Central memory CD8-positive, alpha-beta T cell (primary cell): ENCODE measurements at places on chromosomes 7 and 10.

- no peak for DNase-seq
Measured at GRCh38 chr10:73743327-73743904, 756 bp upstream of the SEC24C start.

DNA sequence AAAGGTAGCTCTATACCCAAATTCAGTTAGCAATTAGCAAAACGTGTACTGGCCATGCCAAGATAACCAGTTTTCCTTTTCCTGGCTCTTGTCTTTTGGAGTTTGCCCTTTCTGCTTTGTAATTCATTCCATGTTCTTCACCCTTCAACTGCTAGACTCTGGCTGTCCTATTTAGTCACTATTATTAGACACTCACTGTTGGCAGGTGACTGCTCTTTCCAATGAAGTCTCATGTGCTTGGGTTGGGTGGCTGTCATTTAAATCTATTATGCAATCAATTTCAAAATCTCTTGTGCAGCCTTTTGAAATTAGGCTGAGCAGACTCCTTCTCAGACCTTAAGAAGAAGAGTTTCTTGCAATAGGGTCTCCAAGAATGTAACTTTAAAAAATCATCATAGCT lies 266.5 kb downstream of the GPR158 start:
- no peak for DNase-seq

- no peak for DNase-seq
Measured at GRCh38 chr10:35635576-35635975, 6.5 kb downstream of the FZD8 start.

- DNase-seq = no peak
Measured at GRCh38 chr10:99555825-99556523, 23.2 kb downstream of the NKX2-3 start.

GRCh38 chr7:101933028-101933427 lies 115.6 kb downstream of the CUX1 start:
- DNase-seq = no peak

GRCh38 chr7:127476618-127477017 lies 84.1 kb upstream of the ZNF800 start:
- no peak for DNase-seq
